Motor neuron (in vitro differentiated cells): ENCODE measurements at places on chromosomes 12 and 14. TPM values are rescaled to one million over a fixed set of nuclear protein-coding genes. Genes with fewer than 3 reads are reported as not detected.
A peak's percentile ranks its signal among the peaks of the same experiment; 100 is the strongest.

GRCh38 chr14:89430391-89431236, 13.6 kb upstream of the FOXN3 start:
- no peak for ATAC-seq

GRCh38 chr12:94309373-94309772, 150.3 kb downstream of the CEP83 start:
- ATAC-seq, result no peak

DNA sequence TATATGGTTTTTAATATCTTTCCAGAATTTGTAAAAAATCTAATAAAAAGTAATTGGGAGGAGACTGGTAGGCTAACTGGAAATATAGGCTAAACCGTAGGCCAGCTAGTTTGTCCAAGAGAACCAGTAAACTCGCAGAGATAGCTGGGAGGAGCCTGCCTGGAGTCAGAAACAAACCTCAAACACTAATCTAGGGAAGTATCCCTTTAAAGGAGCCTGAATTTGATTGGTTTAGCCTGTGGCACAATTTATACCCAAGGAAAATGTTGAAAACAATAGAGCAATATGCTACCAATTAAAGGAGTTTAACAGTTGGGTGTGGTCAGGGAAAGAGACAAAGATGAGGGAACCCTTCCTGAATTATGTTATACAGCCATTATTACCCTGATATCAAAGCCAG, 109.6 kb downstream of the EML5 start:
- no peak for ATAC-seq

GRCh38 chr14:43795600-43796228, 711.4 kb downstream of the FSCB start:
- no peak for ATAC-seq

GRCh38 chr12:8709124-8709830, 11.5 kb downstream of the RIMKLB start:
- ATAC-seq, result peak; percentile 94

DNA sequence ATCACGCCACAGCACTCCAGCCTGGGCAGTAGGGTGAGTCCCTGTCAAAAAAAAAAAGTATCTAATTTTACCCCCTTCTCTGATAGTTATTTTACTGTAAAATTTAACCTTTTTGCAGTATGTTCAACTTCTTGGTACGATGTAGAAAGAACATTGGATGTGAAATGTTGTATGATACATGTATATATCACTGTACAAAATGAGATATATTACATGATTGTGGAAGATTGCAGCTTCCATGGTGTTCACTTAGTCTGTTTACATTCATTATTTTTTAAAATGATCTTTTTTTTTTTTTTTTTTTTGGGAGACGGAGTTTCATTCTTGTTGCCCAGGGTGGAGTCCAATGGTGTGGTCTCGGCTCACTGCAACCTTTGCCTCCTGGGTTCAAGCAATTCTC, 9.0 kb downstream of the SP1 start:
- no peak for ATAC-seq

- no peak for ATAC-seq
Observed at GRCh38 chr12:51922762-51923505, 15.6 kb downstream of the ACVRL1 start.

DNA sequence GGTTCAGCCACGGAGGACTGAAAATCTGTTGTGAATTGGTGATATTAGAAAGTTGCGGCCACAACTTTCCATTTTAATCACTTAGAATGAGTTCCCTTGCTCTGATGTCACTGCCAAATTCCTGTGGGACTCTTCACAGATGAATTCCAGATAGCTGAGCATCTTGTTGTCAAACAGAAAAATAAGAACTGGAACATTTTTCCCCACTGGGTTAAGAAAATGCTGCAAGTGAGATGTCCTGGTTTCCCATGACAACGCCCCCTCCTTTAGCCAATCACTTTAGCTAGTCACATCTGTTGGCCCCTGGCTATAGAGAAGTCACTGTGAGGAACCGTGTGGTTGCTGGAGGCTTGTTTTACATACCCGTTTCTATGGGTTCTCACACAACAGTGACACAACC, 135.9 kb downstream of the KTN1 start:
- no peak for ATAC-seq

DNA sequence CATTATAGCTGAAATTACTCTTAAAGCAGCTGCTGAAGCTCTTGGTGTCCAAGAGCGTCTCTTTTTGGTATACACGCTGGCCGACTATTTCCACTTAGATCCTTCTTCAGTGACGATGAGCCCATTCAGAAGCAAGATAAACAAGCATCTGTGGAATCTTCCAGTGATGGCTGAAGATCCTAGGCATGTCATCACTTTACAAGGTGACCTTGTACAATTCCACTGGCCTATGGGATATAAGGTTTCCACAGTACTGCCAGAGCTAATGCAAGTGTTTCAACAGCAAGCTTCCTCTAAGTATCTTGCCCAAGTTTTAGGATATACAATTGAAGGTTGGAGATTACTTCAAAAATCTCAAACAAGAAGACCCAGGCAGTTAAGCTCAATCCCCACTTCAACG, 47.0 kb downstream of the INTS13 start:
- no peak for ATAC-seq

DNA sequence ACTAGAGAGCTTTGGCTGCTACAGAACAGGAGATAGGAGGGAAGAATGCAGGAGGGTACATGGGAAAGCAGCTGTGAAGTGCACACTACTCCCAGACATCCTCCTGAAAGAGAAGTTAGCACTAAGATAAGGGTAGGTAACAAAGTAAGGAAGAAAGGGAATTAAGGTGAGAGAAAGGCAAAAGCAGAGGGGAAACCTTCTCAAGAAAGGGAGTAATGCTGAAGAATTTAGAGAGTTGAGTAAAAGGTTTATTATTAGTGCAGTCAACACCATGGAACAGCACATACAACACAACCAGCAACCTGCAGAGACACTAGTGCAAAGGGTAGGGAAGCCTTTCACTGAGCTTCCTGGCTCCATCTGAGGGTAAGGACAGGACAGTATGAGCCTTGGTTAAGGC, 15.0 kb upstream of the SMARCC2 start:
- ATAC-seq, result no peak

GRCh38 chr12:51972849-51973273, 21.4 kb downstream of the ACVR1B start:
- no peak for ATAC-seq

- ATAC-seq, result no peak
Observed at GRCh38 chr12:34601689-34602088, 579.4 kb downstream of the ALG10 start.

DNA sequence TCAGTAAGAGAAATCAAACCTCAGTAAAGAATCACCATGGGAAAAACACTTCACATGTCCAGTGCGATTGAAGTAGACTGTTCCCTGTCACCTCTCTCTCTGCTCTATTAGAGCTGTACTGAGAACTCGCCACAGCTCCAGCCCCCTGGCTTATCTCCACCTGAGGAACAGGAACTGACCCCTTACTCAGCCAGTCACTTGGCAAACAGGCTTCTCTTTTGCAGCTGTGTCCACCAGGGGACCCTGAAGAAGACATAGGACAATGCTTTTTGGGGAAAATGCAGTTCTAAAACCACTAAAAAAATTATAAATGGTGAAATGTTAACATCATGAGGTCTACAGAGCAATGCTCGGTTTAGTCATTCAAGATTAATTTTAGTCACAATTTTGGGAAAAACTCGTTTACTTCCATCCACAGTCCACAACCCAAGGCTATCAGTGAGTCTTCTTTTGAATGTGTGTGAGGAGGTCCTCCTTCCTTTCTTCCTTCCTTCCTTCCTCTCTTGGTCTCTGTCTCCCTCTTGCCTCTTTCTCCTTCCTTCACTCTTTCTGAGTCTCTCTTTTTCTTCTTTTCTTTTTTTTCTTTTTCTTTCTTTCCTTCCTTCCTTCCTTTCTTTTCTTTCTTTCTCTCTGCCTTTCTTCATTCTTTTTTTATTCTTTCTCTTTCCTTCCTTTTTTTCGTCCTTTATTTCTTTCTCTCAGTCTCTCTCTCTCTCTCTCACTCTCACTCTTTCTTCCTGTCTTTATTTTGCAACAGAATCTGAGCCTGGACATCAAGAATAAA, 1189.5 kb upstream of the TMEM132C start:
- no peak for ATAC-seq

- ATAC-seq, result no peak
Observed at GRCh38 chr12:27462851-27463250, 16.3 kb downstream of the SMCO2 start.

- no peak for ATAC-seq
Observed at GRCh38 chr14:22630486-22630885, 13.7 kb downstream of the OR6J1 start.

- ATAC-seq, result no peak
Observed at GRCh38 chr12:96210376-96211055, 16.3 kb downstream of the ELK3 start.

DNA sequence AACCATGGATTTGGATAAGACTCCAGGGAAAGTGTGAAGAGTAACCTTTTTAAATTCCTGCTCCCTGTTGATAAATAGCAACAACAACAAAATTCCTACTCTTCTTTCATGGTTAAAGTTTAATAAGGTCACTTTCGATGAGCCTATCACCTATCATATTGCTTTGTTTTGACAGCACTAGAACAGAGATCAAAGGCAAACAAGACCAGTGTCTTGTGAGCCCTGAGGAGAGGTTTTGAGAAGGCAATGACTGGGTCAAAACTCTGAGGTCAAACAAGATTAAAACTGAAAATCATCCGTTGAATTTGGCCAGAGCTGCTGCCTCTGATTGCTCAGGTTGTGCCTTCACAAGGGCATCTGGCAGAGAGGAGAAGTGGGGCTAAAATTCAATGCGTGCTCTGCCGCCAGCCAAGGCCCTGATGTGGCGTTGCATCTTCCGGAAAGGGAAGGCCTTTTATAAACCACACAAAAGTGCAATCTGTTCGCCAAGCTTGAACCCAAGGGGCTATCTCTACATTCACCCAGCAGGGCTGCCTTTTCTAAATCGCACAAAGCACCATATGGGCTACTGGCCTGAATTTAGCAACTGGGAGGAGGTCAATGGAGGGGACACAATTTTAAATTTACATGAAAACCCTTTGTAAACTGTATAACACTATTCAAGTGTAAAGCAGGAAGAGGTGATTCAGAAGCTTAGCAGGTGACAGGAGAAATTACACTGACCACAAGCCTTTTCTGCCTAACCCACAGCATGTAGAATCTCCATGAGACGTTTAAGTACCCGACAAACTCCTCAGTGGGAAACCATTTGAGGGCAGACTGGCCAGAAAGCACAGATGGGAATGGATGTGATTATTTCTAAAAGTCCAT, 140.8 kb downstream of the DAD1 start:
- ATAC-seq, result peak; percentile 63

GRCh38 chr14:77763978-77764377, 3.0 kb upstream of the SNW1 start:
- no peak for ATAC-seq

- no peak for ATAC-seq
Observed at GRCh38 chr12:85559536-85559935, 276.7 kb downstream of the RASSF9 start.

DNA sequence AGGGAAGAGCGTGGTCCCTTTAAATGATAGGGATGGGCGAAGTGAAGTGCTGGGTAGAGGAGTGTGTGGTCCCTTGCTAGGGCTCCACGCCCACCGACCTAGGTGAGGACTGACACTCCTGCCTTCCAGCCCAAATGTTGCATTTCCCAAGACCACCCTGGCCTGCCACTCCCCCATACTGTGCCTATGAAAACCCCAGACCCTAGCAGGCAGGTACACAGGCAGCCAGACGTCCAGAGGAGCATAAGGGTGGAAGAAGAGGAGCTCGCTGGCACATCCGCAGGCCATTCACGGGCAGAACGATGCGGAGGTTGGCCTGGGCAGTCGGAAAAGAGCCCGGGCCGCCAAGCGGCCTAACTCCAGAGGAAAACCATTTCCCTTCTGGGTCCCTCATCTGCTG, 817 bp upstream of the IPO8 start:
- ATAC-seq, result no peak

- peak; percentile 62 for ATAC-seq
Observed at GRCh38 chr12:30980955-30981662, 54.6 kb downstream of the TSPAN11 start.

Gene SRRM4
- total RNA-seq, result 19.6 and 20.9 TPM in 2 replicates

Gene RBM25
- 74.1 and 95.6 TPM in 2 replicates for total RNA-seq

Gene TEX52
- total RNA-seq, result 0.24 and 0.39 TPM in 2 replicates

Gene YARS2
- 12.2 and 13.5 TPM in 2 replicates for total RNA-seq

Gene CD27
- total RNA-seq, result 1.8 and 2.0 TPM in 2 replicates

Gene SSPN
- total RNA-seq, result 17.0 and 17.3 TPM in 2 replicates

Gene KERA
- 0.09 TPM in 1 of 2 replicates, not detected in the other for total RNA-seq

Gene GUCY2C
- not detected in 2 replicates for total RNA-seq

Gene OS9
- 96.5 and 102 TPM in 2 replicates for total RNA-seq

Gene FSCB
- total RNA-seq, result 0.13 TPM in 1 of 2 replicates, not detected in the other

Gene DTX3
- 74.5 and 79.9 TPM in 2 replicates for total RNA-seq

Gene LRRC9
- 1.4 TPM in 2 replicates for total RNA-seq

Gene CLEC1B
- not detected in 2 replicates for total RNA-seq

Gene CCDC196
- 0.14 and 0.45 TPM in 2 replicates for total RNA-seq

Gene PZP
- total RNA-seq, result 0.92 and 1.6 TPM in 2 replicates

Gene LRTM2
- total RNA-seq, result 0.07 and 0.15 TPM in 2 replicates

Gene STAB2
- 1.1 TPM in 1 of 2 replicates, not detected in the other for total RNA-seq
